ENCODE measurements at places on chromosomes 3 and 15.

DNA sequence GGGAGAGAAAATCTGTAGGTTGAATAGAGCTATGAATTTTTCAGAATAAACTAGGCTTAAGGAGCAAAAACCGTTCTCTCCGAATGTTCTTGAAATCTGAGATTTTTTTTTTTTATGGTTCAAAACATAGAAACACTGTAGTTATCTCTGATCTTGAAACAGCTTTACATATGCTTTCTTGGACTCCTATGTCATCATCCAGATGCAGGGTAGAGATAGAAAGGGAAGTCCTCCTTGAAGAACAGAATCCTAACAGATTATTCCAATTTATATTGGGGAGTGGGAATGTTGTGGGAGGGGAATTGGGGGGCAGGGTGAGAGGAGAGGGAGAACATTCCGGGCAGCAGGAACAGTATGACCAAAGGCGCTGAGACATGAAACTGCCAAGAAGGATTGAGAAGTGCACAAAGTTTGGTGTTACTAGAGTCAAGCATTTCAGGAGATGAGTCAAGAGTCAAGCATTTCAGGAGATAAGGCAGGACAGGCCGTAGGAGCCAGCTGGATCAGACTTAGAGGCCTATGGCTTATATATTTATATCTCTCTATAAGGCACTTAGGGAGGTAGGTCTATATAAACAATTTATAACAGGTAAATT, 21.9 kb upstream of the ST3GAL6 start:
- DNase-seq, result no peak

DNA sequence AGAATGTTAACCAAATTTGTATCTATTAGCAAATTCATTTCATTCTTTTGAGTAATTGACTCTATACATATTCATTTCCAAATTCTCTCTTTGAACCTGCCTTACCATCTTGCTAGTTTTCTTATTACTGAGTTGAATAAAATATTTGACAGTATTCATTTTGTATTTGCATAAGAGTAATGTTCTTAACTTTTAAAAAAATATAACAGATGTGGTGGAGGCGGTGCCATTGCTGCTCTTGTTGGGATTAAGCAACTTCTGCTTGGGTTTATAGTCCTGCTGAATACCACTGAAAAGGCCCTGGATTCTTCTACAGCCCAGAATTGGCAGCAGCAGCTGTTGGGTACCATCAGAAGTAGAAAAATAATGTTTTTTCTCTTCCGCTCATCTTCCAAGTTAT, 148.9 kb upstream of the PEX5L start:
- no peak for DNase-seq

GRCh38 chr3:39216176-39216790, 23.9 kb upstream of the XIRP1 start:
- DNase-seq, result no peak

GRCh38 chr15:76209523-76209922, 101.7 kb downstream of the ETFA start:
- no peak for DNase-seq

GRCh38 chr3:78281381-78281780, 1241.5 kb downstream of the ROBO2 start:
- DNase-seq, result no peak

DNA sequence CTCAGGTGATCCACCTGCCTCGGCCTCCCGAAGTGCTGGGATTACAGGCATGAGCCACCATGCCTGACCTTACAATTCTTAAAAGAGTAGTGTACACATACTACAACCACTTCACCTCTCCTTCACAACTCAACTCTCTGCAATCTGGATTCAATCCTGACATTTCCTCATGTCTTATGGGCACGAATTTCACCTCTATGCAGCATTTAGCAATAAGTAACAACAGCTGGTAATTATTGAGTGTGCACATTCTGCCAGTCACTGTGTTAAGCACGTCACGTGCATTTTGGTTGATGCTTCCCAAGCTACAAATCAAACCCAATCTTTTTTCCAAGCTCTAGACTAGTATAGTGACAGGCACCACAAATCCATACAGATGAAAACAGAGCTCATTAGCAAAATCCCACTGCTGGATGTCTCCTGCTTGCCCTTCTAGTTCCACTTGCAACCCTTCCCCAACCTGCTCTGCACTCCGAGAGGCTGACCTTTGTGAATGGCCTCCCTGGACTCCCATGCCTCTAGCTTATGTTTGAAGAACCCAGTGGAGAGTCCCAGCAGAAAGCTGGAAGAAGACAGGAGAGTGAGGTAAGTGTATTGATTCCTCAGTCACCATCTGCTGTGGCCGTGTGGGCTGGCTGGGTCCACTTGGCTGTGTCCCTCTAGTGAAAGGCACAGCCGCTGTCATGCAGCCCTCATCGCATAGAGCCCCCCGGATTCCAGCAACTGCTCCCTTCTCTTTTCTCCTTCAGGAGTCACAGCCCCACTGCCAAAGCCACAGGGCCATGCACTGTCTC, 176.5 kb downstream of the MEX3B start:
- no peak for DNase-seq

DNA sequence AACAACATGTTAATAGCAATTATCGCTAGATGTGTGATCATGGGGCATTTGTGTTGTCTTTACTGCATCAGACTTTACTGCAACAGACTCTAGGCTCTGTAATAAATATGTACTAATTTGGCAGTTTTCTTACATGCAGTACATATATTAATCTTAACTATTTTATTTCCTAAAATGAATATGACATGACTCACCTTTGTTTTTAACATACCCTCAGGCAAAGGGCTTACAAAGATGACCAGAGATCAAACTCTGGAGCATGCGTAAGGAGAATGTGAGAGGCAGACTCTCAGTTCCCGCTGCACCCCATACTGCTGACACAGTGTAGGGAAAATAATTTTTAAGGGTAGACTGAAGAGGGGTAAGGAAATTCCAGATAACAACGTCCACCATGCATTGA, 7.2 kb upstream of the FAM174B start:
- no peak for DNase-seq

DNA sequence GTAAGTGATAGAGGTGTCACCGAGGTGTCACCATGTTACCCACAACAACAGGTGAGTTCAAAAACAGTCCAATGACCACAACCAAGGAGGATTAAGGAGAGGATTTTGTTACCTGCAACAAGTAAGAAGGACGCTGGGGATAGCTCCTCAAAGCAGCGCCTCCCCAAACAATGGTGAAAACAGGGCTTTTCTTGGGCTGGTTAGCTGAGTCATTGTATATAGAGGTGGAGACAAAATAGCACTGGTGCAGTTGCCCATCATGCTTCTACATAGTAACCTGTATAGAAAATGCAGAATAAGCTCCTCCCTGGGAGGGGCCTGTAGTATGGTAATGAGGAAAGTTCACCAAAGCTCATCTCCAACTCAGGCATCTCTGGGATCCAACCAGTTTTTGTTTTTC, 116.9 kb upstream of the EIF1B start:
- no peak for DNase-seq

Data from LoVo (cell line).